CD8-positive, alpha-beta T cell (primary cell): ENCODE measurements at places on chromosomes 1 and 21.

GRCh38 chr1:216064643-216065042 is 358.6 kb downstream of the USH2A start:
- DNase-seq, result no peak

DNA sequence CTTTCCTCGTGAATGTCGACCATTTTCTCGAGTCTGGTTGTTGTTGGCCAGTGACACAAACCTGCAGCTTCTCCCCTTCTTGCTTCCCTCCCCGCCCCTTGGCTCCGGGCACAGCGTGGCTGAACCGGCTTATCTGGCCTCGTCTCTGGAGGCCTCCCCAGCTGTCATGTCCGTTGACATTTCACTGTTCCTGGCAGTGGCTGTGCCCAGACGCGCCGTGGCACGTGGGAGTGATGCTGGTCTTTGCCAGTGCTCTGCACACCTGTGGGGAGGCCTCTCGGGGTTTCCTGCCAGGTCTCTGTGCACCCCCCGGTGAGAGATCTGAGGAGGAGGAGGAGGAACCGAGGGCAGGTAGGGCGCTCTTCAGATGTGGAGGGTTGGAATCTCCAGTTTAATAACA is 23.7 kb downstream of the SKI start:
- DNase-seq, result peak; percentile 52

DNA sequence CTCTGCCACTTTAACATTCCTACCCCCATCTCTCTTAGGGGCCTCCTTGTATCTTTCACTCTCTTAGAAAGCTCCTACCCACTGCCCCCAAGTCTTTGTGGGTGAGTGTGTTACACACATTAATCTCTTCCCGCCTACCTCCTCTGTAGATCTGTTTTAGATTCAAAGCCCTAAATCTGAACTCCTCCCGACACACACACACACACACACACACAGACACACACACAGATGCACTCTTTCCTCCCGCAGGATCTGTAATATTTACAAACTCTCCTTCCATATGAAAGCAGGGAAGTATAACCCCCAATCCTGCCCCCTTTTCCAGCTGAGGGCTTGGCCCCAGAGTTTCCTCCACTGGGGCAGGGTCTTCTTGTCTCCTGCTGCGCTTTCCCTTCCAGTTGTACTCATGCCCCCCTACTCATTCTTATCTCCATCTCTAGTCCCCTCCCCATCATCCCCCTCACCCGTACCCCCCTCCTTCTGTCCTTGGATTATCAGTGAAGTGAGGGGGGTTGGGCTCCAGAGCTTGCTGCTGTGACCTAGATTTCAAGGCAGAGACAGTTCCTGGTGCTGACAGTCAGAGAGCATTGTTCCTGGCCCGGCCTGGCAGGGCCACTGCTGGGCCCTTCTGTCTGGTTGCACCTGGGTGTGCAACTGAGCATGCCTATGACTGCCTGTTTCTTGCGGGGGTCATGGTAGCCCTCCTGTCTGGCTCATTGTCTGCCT is 4.3 kb downstream of the PEA15 start:
- no peak for DNase-seq

DNA sequence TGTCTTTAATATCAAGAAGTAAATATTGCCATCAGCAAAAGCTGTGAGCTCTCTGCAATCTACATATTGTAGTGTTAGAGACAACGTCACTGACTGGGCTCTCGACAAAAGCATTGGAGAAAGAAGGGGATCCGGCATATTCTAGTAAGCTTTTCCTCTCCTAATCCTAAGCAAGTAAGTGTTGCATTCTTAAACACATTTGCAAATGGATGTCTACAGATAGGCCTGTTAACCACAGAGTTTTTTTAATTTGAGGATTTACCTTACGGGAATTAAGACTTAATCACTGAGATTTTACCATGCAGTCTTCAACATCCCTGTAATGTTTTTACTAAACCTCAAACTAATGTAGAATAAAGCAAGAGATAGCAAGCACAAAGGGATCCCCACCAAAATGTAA is 426.5 kb upstream of the CAMK1G start:
- DNase-seq, result no peak
